Nucleus accumbens (tissue), 56 donors: ENCODE measurements at places on chromosomes 5 and 9.

DNA sequence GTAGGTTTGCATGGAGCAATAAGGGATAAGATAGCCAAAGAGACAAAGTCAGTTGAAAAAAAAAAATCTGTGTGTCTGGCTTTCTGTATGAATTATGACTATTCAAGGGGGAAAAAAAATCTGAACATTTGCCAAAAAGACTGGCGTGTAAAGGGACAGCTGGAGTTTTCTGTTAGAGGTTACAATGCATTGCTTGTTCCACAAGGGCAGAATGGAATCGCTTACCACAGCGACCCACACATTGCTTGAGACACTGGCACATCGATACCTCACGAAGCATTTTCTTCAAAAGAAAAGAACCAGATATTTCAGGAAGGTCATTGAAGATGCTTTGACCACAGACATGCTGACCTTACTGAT, 327.8 kb downstream of the TMEM167A start:
- peak; percentile 53 for DNase-seq

DNA sequence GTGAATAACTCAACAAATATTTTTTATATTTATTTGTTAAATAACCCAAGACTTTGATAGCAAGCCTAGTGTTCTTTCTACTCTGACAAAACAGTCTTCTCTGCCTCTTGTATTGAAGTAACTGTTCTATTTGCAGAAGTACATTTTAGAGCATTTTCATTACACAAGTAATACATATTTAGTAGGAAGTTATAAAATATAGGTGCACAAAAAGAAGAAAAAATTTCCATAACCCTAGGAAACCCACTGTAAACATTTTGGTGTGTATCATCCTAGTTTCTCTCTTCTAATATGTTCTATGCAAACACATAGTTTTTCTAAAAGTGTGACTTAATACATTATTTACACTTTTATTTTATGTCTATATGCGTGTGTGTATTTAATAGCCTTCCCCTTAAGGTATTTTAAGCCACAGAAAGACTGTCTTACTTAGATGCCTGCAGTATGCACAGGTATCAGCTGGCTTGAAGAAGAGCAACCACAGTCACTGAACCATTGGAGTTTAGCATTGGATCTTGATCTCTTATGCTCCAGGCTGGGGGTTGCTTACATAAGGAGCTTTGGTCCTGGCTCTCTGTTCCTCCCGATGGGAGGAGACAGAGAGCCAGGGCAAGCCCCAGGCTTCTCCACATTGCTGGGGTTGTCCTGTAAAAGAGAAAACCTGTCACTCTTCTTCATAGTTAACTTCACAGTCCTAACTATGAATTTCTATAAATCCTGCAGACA, 3.8 kb downstream of the SELENOP start:
- peak; percentile 1 for DNase-seq

GRCh38 chr9:16726718-16727451, 143.6 kb downstream of the BNC2 start:
- DNase-seq, result no peak

DNA sequence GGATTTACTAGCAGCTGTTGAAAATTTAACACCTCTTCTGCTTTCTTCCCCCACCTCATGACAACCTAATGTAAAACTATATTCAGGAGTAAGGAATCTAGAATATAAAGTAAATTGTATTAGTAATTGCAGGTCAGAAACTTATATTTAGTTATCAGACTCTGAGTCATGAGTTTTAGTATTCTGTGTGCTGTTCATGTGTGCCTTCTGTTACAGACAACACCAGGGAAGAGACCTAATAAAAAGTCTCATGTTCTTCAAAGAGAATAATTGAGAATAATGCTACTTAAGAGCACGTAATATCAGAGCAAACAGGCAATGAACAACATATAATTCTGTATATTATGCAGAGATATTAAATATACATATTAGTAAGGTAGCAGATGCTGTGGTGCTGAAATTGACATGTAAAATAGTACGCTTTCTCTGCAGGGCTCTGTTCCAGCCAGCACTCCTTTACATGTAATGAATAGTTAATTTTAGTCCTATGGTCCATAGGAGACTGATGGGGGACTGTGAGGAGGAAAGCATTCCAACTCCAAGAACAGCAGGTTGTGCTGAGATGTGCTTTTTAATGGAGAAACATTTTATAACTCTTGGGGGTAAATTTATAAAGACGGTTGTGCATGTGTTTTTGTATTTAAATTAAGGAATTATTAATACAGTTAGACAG, 106.4 kb downstream of the ZSWIM6 start:
- no peak for DNase-seq

- peak; percentile 59 for DNase-seq
These were observed at the start of gene SH3GL2 for GRCh38 chr9:17578911-17579793. Gene SH3GL2 (plus strand): TSS chr9:17579066.

DNA sequence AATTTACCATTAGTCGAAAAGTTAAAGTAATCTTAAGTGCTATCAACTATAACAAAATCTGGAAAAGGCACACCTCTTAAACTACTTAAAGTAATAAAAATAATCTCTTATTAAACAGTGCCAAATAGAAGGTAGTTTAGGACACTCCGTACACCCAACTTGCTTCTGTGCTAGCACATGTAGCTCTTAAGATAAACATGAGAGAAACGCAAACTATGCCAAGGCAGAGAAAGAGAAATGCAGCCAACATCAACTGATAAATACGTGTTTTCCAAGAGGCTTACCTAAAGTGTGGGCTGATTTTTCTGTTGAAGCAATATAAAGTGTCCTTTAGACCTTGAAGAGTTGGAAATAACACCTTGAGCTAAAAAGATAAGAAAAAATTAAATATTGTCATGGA, 480.6 kb upstream of the DAB2 start:
- no peak for DNase-seq
